ENCODE measurements at places on chromosomes 3 and 15. TPM values are rescaled to one million over a fixed set of nuclear protein-coding genes. Genes with fewer than 3 reads are reported as not detected.

GP9 gene
- 0.02 TPM for polyA plus RNA-seq

TMOD3 gene
- polyA plus RNA-seq = 15.8 TPM

NRG4 gene
- 0.41 TPM for polyA plus RNA-seq

CSPG4 gene
- polyA plus RNA-seq = 4.9 TPM

FANCD2OS gene
- 0.18 TPM for polyA plus RNA-seq

SAMMSON gene
- 0.05 TPM for polyA plus RNA-seq

KNSTRN gene
- polyA plus RNA-seq = 12.5 TPM
